ENCODE measurements at places on chromosomes 1 and 21.

- DNase-seq: no peak
Observed at GRCh38 chr1:19311503-19311930, 427 bp downstream of the AKR7A2 start.

- DNase-seq: no peak
Observed at GRCh38 chr1:205301205-205301821, 20.2 kb downstream of the NUAK2 start.

- DNase-seq: no peak
Observed at GRCh38 chr1:214402613-214403083, 121.7 kb downstream of the SMYD2 start.

GRCh38 chr1:204446413-204447111, 34.9 kb upstream of the PPP1R15B start:
- DNase-seq: peak; percentile 90

DNA sequence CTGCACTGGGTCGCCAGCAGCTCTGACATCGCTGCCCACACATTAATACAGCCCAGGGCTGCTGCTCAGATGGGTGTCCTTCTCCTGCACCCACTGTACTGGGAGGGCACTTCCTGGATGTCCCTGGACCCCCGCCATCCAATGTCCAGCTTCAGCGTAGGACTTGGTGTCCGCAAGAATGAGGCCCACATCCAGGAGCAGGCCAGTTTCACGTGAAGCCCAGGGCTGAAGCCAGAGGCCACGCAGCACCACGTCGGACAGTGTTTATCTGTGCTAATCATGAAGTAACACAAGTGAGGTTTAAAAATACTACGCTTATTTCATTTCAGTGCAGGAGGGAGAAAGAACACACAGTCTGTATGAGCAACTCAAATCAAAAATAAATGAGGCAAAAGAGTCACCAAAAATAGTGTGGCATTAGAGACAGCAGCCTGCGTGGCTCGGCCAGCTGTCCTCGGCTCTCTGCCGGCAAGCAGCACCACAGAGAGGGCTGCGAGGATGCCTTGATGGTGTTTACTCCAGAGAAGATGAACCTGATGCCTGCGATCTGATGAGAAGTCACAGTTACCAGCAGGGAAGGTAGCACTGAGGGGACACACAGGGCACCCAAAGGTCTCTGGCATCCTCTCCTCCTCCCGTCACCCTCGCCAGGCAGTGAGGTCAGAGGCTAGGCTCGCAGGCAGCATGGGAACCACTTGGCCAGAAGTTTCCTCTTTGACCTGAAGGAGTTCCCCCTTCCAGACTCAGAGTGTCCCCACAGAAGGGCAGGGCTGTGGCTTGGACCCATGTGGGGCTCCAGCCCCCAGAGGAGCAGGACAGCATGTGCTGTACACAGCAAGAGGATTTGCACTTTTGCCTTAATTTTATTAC, 22.1 kb upstream of the NPHP4 start:
- no peak for DNase-seq

DNA sequence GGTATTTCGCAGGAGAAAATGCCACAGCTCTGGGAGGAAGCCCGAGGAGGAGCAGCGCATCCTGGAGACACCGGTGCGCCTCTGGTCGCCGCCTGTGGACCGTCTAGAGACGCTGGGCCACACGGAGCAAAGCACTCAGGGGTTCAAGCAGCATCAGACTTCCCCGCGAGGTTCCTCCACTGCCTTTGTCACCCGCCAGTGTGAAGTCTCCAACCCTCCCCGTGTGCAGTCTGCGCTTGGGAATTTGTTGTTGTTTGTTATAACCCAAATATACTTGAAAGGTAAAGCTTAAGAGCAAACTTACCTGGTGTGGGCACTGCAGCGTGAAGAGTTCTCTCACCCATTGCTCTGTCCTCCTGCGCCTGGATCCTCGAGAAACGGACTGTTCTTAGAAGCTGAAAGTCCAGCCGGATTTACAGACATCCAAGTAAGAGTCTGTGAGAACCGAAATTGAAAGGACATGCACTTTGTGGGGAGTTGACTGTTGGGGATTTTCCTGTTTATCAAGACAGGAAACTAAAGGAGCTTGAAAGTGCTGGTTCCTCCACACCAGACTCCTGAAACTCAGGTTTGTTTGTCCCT, at the start of gene GBP4:
GBP4 (minus strand) TSS at position 452 of the 582 bp plus-strand sequence; CDS start at position 344, 108 bp downstream.
- DNase-seq: no peak

GRCh38 chr1:3956527-3957170, 56.6 kb upstream of the C1orf174 start:
- no peak for DNase-seq

- no peak for DNase-seq
Observed at GRCh38 chr1:188817814-188818213, 1659.8 kb downstream of the BRINP3 start.

- no peak for DNase-seq
Observed at GRCh38 chr1:245986404-245987218, 520.5 kb downstream of the SMYD3 start.

- DNase-seq: no peak
Observed at GRCh38 chr1:19799230-19800075, at the start of gene TMCO4. Gene TMCO4 (minus strand): TSS chr1:19799916. CDS start chr1:19780758, 19,158 bp downstream.

DNA sequence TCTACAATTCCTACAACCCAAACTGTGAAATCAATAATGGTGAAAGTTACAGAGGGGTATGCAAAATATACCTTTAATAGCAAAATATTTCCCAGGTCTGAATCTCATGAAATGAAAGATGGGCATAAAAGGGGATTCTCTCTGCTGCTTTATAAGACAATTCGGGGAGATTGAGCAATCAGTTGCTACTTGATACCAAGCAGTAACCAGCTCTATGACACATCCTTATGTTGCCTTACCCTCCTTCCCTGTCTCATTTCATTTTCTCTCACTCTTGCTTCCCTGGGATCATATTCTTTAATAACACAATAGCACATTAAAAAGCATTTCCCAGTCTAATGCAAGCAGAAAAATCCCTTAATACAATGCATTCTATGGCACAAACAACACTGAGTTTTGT, 29.0 kb downstream of the ZSWIM5 start:
- no peak for DNase-seq

DNA sequence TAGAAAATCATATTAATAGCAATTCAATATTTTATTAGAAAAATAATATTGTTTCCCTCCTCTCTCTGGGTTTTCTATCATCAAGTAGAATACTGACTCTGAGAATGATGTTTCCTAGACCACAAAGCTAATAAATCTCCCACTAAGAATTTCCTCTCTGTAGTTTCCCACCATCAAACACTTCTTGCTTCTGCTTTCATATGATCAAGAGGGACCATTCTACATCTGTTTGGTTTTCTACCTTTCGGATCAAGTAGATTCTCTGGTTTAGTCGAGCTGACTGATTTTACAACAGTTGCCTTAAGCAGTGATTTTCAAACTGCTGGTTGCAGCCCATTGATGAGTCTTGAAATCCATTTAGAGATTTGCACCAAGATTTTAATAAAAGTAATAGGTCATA, 240.2 kb upstream of the PTBP2 start:
- DNase-seq: no peak

GRCh38 chr1:170415710-170416372, 116.1 kb upstream of the GORAB start:
- DNase-seq: no peak

- DNase-seq: no peak
Observed at GRCh38 chr1:56948403-56949023, 17.3 kb downstream of the C8B start.

GRCh38 chr1:153353226-153353947, 4.3 kb upstream of the S100A9 start:
- DNase-seq: no peak

DNA sequence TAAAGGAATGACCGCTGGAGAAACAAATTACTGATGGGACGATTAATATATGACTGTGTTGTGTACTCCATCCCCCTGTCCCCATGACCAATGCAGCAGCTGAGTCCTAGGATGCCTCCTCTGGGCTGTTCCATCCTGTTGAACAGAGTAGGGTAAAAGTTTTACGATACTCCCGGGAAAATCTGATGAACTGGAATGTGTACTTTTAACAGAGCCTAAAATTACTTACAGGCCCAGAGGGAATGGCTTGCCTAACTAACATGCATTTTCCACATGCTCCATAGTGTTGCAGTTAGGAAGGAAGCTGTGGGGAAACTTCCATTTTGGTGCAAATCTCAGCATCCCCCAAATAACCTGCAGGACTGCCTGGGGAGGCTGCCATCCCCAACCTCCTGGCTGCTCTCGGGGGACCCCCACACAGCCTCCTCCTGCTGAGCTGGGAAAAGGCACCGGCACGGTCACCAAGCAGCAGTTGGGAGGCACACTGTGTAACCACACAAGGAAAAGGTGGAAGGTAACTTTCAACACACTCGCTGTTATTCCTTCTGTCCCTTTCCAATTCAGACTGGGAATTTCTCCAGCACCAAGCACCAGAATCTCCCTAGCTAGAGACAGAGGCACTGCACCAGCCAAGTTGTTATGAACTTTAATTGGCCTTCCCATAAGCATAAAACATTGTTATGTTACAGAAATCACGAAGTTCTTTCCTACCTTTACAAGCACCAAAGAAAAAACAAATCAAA, 97.2 kb downstream of the BCAR3 start:
- DNase-seq: no peak

GRCh38 chr1:22971611-22972405, 858 bp downstream of the LACTBL1 start:
- peak; percentile 77 for DNase-seq

- no peak for DNase-seq
Observed at GRCh38 chr1:169259816-169260215, 107.8 kb downstream of the NME7 start.

- no peak for DNase-seq
Observed at GRCh38 chr1:246214708-246215509, 292.2 kb downstream of the SMYD3 start.

GRCh38 chr1:231278100-231278790, 37.2 kb downstream of the GNPAT start:
- no peak for DNase-seq

GRCh38 chr1:89844241-89844807, 23.5 kb downstream of the LRRC8D start:
- no peak for DNase-seq

DNA sequence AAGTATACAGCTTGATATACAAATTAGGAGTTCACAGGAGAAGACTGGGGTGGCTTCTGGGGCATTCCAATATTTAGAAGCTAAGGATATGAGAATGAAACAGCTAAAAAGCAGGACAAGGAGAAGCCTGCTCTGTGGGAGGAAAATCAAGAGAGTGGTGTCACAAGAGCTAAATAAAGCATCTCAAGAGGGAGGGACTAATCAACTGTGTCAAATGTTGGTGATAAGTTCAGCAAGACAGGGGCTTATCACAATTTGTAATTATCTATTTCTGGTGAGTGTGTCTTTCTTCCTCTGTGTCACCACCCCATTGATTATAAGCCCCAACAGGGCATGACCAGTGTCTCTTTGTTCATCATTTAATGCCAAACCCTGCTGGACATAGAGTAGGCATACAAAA, 295.8 kb upstream of the DUSP10 start:
- DNase-seq: no peak

DNA sequence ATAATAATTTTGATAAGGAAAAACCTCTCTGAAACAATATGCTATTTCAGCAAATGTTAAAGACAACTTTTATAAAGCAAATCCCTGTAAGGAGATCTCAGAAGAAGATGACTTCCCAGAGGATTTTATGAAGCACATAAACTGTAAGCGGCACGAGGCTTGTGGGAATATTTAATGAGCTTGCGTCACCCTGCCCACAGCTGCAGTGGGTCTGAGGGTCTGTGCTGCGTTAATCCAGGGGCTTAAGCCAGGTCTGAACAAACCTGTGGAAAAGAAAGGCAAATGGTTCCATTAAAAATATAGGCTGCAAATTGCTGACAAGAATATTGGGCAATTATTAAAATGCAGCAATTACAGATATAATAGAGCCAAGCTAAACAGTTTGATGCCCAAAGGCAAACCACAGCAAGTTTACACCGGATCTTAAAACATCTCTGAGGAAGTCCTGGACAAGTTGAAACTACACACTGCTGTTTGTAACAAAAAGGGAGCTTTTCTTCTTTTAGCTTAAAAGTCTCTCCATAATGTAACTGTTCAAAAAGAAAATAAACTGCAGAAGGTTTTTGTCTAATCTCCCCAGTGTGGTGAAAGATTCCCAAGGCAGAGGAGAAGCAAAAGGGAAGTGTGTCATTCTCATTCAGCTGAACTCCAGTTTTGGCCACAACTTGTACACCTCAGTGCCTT, 21.8 kb downstream of the TGFBR3 start:
- peak; percentile 15 for DNase-seq

DNA sequence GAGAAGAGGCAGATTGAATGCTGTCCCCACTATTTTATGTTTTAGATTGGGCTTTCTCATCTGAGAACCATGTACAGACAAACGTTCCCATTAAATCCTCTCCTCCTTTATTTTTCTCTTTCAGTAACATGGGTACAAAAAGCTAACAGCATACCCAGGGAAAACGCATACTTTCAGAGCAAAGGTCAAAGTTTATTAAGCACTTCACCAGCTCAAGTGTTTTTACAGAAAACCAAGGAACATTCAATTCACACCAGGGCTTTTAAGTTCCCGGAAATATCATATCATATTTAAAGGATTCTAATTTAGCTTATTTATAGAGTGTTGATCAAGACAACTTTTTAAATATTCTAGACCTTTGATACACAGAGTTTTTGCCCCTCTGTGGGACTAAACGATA, 271.5 kb upstream of the C1orf87 start:
- no peak for DNase-seq

DNA sequence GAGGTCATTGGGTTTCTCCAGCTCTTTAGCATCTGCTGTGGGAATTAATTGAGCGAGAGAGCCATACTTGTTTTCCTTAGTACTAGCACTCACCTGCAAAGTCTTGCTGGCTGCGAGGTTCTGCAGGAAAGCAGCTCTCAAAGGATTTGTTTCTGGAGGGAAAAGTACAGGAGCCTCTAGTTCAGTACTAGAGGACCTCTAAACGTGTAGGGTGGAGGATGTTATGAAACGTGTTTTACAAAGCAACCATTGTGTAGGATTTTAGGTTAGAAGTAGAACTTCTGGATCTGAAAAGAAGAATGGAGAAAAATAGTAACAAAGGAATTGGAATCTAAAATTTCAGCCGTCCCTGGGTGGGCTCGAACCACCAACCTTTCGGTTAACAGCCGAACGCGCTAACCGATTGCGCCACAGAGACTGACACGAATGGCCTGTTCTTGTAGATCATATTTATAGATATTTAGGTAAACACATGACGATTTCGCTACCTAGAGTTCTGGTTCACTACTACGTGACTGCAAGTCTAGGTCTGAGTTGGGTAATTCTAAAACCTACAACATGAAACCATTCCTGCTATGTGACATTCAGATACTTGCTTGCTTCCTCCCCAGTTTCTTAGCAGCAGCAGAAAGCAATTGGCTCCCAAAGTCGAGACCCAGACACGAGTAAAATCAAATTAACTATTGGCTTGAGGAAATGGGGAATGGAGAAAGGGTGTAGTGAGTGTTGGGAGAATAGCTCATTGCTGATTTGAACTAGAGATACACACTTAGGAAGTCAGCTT, 60.2 kb upstream of the CFAP126 start:
- DNase-seq: no peak

- no peak for DNase-seq
Observed at GRCh38 chr1:14791654-14792053, 193.2 kb downstream of the KAZN start.

DNA sequence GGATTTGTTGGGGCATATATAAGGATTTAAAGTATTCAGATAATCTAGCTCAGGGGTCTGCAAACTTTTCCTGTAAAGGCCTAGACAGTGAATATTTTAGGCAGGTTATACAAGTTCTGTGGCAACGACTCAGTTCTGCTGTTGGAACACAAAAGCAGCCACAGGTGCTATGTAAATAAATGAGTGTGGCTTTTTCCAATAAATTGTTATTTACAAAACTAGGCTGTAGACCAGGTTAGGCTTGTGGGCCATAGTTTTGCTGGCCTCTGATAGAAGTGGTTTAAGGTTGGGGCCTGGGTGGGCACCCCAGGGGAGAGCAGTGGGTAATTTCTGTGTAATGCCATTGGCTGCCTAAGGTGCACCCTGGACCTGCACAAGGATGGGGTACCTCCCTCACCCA, 16.9 kb upstream of the IGFN1 start:
- no peak for DNase-seq
